Gastroesophageal sphincter (tissue), 4 donors: ENCODE measurements at places on chromosomes 11 and 22. TPM values are rescaled to one million over a fixed set of nuclear protein-coding genes. Genes with fewer than 3 reads are reported as not detected.

- ATAC-seq = no peak
Measured at GRCh38 chr11:67498544-67498972, 6.6 kb downstream of the PITPNM1 start.

GRCh38 chr11:133679896-133680295 lies 147.6 kb upstream of the OPCML start:
- no peak for ATAC-seq

DNA sequence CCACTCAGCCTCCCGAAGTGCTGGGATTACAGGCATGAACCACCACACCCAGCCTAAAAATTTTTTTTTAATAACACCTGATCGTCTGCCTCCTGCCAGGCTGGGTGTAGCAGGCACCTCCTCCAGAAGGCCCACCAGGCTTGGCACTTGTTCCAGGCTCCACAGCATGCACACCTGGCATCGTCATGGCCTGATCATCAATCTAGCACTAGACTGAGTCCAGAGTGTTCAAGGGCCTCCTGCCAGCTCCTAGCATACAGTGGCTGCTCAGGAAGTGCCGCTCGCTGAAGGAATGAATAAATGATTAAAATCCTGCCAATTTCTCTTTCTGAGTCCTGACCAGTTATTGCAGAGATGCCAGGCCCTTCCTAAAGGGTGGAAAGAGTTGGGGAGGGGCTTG lies 3.5 kb upstream of the PDGFB start:
- ATAC-seq = no peak

DNA sequence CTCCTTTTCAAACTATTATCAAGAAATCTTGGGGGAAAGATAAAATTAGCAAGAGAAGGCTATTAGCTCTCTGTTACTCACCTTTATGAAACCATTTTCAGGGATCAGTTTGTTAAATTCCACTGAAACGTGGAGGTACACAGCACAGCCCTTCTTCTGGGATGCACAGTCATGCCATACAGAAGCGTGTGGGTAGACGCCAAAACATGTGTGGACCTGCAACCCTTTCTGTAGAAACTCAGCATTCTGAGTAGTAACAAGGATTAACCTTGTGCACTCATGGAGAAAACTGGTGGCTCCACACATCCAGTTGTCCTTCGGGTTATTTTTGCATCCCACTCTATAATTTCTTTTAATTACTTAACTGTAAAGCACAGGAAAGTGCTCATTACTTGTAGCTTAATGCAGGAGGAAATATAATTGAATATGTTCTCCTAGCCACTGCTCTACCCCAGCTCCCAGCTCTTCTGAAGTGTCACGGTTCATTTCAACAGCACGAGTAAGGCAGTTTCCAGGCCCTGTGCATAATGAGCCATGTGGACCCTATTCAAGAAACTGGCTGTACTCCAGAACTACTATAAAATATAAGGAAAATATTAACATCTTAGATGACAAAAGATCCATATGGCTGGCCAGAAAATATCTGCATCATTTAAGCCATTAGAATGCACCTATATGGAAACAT lies 26.1 kb downstream of the BDNF start:
- ATAC-seq = no peak

GRCh38 chr11:16278273-16278672 lies 78.1 kb downstream of the SOX6 start:
- no peak for ATAC-seq

GRCh38 chr22:30444632-30445437 lies 19.3 kb downstream of the MTFP1 start:
- ATAC-seq = no peak

DNA sequence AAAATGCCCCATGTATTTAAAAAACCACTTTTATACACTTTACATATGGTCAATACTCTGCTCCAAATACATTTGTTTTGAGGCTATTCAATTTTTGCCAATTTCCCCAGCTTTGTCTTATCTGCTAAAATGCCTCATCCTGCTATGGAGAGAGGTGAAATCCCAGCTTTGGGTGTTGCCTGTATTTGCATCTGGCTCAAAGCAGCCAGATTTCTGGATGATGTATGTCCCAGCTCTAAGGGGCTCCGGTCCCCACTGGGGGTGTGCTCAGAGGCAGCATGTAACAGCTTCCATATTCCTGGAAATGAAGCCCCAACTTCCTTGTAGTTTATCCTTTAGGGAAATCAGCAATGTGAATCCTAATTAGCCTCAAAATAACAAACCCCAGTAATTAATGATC lies 59.5 kb downstream of the WT1 start:
- ATAC-seq = no peak

- ATAC-seq = no peak
Measured at GRCh38 chr11:9330387-9331384, 16.3 kb upstream of the TMEM41B start.

GRCh38 chr11:2898366-2899079 lies 12.9 kb upstream of the CDKN1C start:
- peak; percentile 32 for ATAC-seq

DNA sequence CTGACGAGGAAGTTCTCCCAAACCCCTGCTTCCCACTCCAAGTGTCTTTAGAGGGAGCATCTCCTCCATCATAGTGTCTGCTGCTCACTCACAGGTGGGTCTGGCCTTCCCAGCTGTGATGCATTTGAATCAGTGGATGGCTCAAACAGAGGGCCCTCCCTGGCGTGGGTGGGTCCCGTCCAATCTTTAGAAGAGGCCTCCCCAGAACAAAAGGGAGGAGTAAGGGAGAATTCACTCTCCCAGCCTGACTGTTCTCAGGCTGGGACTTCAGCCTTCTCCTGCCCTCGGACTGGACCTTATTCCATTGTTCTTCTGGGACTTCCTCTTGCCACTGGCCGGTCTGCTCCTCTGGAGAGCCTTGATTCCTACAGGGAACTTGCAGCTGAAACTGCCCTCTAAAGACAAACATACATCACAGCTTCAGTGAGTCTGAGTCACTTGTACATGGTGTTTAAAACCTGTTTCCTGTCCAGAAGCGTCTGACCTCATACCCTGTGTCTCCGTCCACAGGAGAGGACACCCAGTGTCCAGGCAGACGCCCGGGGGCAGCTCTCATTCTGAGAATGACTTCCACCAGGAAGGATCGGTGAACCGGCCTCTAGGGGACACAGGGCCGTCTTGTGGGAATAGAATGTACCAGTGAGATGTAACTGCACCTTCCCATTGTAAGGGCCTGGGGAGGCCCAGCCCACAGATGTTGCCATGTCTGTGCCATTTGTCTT lies 234.7 kb downstream of the BRD1 start:
- ATAC-seq = no peak

DNA sequence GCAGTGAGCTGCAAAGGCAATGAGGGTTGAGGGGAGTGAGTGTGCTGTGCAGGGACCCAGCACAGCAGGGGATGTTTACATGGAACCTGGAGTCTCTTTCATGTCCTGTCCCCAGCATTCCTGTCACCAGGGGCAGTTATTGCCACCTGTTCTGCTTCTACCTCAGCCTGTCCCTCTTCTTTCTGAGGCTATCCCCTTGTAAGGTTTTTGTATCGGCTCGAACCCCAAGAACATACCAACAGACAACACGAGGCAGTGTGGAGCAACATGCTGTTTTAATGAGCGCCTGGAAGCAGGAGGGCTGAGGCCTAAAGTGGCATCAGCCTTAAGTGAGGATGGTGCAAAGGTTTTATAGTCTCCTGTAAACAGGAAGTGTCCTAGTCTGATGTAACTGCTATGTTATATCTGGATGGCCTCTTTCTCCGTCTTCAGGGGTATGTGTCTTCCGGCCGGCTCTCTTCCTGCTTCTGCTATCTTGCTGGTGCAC lies 3.9 kb downstream of the SCGB2A2 start:
- ATAC-seq = no peak

GRCh38 chr11:84232511-84232910 lies 946.3 kb upstream of the CCDC90B start:
- no peak for ATAC-seq

GRCh38 chr11:63843041-63843440 lies 4.1 kb downstream of the MARK2 start:
- no peak for ATAC-seq

The ARSA gene
- total RNA-seq = 19.5 TPM

The TH gene
- total RNA-seq = not detected

The OOSP1 gene
- total RNA-seq = not detected

The SLC22A8 gene
- not detected for total RNA-seq

The KRTAP5-8 gene
- not detected for total RNA-seq

The SLC37A2 gene
- 4.9 TPM for total RNA-seq
